Activated T-cell treated with anti-CD3 and anti-CD28 coated beads for 4 hours (primary cell): ENCODE measurements at places on chromosomes 1 and 21.

DNA sequence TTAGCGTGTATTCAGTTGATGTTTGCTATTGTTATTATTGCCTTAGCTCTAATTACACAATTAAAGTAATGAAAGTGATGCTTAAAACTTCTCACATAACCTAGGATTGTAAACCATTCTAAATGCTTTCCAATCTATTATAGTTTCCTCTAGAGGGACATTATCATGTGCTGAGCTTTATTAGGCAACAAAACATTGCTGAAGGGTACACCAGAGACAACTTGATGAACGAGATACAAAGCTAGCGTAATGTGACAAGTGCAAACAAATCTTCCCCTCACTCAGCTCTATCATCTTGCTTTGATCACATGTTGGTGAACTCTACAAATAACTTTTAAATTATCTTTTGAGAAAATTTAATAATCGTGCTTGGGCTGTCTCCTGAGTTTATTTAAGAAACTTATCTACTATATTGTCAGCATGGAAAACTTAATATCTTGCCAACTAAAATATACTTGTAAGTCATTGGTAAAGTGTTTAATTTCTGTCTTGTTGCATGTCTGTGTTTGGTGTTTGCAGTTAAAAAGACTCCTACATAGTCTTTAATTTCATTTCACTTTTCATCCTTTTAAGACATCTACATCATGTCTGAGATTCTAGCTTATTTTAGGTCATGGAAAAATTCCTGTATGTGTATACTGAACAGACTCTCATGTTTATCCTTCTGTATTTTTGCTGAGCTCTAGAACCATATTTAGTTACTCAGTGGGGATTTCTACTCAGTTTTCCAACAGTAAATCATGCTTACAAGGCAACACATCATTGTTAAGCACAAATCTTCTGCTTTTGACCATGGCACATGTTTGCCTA lies 104.2 kb upstream of the ADAMTS5 start:
- no peak for DNase-seq

DNA sequence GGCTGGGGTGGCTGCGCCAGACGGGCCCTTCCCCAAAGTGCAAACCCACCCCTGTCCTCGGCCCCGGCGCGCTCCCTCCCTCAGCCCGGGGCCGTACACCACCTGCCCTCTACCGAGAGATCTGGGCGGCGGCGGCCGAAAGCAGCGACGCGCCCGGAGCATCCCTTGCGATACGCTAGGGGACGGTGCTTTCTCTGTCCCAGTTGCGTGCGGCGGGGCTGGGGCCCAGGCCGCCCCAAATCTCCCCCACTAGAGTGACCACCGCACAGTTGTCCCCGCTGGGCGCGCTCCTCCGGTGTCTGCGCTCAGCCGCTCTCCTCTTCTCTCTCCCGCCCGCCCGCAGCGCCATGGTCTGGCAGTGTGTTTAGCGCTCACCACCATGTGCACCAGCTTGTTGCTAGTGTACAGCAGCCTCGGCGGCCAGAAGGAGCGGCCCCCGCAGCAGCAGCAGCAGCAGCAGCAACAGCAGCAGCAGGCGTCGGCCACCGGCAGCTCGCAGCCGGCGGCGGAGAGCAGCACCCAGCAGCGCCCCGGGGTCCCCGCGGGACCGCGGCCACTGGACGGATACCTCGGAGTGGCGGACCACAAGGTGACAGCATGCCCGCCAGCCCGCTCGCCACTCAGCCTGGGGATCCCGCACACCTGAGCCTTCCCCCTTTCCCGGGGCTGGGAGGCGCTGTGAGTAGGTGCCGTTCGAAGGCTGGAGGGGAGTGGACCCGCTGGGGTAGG lies 1.0 kb downstream of the ST6GALNAC5 start:
- no peak for DNase-seq

- DNase-seq, result no peak
Observed at GRCh38 chr1:21663951-21664805, 5.0 kb downstream of the RAP1GAP start.

DNA sequence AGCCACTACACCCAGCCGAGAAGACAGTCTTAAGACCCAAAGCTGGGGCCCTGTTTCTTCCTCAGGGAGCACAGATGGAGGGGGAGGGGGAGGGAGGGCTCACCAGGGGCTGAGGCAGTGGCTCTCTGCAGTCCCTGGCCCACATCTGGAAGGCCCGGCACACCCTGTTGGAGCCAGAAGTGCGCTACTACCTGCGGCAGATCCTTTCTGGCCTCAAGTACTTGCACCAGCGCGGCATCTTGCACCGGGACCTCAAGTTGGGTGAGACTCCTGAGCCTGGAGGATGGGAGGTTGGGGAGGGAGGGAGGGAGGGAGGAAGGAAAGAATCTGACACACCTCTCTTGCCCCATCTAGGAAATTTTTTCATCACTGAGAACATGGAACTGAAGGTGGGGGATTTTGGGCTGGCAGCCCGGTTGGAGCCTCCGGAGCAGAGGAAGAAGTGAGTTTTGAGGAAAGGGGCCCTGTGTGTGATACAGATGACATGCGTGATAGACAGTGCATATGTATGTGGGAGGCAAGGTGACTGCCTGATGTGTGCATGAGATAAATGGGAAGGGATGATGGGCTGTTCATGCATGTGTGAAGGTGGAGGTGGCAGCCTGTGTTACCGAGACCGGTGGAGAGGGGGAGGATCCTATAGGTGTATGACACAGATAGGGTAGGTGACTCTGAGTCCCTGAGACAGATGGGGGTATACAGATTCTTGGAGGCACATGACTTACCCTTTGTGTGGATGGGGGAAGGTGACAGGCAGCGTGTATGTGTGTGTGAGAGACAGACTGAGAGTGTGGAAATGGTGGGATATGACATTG lies 1.5 kb downstream of the PLK3 start:
- DNase-seq, result no peak

GRCh38 chr1:87867626-87868025 lies 538.9 kb downstream of the LMO4 start:
- no peak for DNase-seq

DNA sequence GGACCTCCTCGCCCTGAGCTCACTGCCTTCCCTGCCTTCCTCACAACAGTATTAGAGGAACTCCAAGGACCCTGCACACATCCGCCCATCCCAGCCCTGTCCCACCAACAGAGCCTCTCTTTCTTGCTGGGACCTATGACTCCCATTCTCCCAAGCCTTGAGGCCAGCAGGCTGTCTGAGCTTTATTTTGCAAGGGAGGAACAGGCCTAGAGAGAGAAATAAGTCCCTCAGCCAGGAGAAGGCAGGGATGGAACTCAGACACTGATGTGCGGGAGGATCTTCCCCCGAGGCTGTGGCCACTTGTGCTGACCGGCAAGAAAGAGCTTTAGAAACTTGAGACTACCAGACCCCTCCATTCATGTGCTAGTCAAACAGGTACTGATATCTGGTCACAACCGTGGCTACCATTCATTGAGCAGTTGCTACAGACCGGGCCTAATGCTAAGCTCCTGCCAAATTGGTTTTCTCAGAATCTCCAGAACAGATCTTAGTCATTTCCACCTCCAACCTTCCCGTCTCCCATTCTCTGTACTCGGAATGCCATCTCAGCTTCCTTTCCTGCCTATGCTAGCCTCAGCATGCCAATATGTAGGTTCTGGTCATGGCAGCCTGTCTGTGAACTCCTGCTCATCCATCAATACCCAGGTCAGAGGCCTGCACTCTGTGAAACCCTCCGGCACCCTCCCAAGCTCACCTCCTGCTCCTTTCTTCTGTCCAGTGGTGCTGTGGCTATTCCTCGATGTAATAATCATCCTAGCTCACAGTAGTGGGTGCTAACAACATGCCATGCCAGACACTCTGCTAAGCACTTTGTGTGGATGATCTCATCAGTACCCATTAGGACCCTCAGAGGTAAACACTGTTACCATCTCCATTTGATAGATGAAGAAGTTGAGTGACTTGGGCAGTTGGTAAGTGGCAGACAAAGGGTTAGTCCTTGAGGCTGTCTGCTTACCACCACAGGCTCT lies 3.8 kb downstream of the TMEM54 start:
- DNase-seq, result no peak
